ENCODE measurements at places on chromosomes 16 and 17.

DNA sequence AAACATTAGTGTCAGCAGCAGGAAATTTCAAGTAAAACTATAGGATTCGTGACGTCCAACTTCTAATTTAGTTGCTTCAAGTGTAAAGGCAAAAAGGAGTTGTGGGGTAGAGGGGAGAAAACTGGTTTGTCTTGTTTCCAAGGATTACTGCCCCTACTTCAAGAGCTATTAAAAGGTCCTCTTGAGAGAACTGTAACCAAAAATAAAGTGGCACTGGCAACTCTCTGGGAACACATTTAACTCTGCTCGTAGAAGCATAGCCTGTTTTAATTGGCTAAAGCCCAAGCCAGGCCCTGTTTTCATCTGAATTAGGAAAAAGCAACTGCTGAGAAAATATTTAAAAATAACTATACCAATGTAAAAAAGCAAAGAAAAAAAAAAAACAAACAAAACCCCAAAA is 51.8 kb upstream of the AKAP1 start:
- no peak for DNase-seq

DNA sequence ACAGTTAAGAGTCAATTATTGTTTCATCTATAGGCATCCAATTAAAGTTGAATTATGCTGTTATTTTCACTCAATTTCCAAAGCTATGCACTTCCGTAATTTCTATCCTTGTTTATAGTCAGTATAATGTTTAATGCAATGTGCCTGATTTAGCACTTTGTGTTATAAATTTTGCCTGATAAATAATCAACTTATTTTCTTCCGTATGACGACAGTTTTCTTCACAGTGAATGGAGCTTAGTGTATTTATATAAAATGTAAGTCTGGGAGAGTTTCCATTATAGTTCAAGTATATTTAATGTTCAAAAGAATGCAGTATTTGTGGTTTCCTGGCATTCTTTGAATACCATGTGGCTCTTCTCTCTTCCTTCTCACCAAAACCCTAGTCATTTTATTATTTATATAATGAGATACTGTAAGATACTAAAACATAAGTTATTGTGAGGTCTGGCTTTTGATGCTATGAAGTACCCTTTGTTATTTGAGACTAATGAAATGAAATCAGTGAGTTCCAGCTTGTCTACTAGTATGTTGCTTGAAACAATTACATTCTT is 240.6 kb downstream of the PRKCA start:
- no peak for DNase-seq

DNA sequence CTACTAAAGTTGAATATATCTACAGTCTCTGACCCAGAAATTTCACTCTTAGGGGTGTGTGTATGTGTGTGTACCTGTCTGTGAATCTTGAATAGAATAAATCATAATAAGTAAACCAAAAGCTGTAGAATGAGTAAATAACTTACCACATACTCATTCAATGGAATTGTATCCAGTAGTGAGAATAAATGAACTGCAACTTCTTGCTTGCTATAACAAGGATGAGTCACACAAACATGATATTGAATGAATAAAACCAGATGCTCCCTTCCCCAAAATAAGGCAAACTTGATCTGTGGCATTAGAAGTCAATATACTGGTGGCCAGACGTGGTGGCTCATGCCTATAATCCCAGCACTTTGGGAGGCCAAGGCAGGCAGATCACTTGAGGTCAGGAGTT is 259.8 kb upstream of the MON1B start:
- DNase-seq = no peak

DNA sequence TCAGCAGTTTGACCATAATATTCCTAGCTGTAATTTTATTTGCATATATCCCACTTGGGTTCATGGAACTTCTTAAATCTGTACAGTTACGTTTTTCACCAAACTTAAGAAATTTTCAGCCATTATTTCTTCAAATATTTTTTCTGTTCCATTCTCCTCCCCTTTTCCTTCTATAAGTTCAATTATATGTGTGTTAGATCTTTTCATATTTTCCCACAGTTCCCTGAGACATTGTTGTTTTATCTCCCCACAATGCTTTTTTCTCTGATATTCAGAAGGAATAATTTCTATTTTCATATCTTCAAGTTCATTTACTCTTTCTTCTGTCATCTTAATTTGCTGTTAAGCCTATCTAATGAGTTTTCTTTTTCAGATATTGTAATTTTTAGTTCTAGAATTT is 26.1 kb downstream of the IKZF3 start:
- no peak for DNase-seq

DNA sequence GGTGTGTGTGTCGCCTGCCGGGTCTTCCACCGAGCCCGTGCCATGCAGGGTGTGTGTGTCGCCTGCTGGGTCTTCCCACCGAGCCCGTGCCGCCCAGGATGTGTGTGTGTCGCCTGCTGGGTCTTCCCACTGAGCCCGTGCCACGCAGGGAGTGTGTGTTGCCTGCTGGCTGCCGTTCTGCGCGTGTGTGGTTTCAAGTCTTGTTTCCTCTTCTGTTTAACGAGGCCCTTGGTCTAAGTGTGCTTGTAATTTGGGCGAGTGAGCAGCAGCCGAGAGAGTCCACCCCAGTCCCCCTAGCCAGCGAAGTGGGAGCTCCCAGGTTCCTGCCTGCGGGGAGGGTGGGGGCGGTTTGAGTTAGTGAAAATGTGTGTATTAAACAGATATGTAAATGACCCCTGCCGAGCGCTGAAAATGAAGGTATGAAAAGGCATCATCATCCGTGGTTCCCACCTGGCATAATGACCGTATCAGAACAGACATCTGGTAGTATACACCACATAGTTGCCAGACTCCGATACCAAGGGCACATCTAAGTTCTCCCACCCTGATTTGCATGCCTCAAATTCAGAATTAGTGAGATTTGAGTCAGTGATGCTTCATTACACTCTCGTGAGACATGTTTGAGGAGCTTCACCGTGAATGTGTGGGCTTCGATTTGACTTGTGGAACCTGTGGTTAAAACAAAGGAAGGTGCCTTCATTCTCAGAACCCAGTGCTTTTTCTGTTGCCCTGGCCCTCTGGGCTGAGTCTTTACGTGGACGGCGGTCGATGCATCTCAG is 114.5 kb upstream of the CHMP6 start:
- DNase-seq = no peak

DNA sequence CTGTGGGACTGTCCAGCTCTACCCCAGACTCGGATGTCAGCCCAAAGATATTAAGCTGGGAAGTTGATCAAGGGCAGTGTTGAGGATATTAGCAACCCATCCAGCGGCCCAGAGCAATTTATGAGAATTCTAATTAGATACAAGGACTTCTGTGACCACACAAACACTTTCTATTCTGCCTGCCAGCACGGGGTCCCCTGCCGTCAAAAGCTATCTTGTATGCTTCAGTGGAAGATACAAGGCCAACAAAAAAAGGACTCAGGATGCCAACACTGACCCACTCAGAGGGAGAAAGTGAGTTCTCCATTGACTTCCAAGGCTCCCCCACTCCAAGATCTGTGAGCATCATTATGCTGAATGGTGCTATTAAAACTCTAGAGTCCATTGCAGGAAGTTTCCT is 390.7 kb downstream of the GRIN2A start:
- DNase-seq = no peak

DNA sequence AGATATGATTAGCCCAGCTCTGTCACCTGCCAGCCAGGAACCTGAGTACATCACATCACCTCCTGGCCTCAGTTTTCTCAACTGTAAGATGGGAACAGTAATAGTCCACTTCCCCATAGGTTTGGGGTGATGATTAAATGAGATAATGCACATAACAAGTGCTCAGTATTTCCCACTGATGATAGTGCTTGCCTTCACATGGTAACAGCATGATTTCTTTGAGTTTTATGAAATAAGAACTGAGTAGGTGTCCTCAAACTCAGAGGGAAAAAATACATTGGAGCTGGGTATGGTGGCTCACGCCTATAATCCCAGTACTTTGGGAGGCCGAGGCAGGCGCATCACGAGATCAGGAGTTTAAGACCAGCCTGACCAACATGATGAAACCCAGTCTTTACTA is 30.1 kb upstream of the SNN start:
- DNase-seq = no peak

- DNase-seq = no peak
Measured at GRCh38 chr16:11202260-11203091, 53.5 kb downstream of the SOCS1 start.

DNA sequence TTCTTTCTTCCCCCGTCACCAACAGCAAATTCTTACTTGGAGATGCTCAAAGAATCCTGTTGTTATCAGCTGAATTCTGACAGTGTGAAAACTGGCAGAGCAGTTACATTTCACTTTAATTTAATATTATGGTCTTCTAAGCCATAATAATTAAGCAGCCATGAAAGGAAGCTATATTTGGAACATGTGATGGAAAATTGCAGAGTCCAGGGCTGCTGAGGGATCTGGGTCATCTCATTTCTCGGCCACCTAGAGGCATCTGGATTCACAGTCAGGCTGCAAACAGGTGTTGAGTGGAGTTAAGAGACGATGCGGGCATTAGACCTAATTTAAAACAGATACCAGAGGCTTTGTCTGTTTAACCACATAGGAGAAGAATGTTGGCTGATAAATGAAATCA is 38.4 kb downstream of the CHD9NB start:
- no peak for DNase-seq

- DNase-seq = no peak
Measured at GRCh38 chr16:73196670-73197069, 148.7 kb upstream of the ZFHX3 start.

DNA sequence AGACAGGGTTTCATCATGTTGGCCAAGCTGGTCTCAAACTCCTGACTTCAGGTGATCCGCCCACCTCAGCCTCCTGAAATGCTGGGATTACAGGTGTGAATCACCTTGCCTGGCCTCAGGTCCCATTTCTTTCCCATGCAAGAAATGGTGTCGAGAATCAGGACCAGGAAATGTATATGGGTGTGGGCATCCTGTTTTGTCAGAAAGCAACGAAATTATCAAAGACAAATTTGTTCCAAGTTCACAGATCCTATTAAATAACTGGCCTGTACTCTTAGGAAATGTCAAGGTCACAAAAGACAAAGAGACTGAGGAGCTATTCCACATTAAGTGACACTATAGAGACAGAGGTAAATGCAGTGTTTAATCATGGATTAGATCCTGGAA is 17.1 kb upstream of the ST6GALNAC1 start:
- DNase-seq = no peak

DNA sequence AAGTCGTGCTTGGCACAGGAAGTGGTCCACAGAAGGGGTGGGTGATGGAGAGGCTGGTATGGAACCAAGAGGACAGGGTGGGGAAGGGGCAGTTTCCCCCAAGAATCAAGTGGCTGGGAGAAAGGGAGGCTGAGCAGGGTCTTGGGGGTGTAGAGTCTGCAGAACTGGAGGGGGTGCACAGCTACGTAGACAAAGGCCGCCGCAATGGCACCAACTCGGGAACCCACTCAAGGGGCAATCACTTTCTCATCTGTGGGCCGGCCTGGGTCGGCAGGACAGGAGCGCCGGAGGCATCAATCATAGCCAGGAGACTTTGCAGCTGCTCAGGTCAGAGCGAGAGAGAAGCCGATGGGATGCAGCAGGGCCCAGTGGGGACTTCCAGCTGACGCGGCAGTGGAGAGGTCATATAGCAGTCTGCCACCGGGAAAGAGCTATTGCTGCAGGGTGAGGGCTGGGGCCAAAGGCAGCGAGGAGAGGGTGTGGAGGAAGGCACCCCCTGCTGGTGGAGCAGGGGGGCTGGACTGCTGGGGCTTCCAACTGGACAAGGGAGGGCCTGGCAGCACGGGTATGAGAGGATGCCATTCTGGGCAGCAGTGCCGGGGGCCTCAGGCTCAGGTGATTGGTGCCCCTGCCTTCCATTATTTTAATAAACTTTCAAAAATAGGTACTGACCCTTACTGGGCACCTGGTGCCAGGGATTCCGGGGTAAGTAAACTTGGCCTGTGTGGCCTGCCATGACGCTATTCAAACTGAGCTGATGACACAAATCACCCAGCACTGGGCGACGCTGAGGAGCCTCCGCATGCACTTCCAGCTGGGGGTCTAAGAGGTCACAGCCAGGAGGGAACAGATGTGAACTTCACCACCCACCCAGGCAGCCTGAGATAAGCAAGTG is 52.5 kb upstream of the MTSS2 start:
- DNase-seq = peak; percentile 28

DNA sequence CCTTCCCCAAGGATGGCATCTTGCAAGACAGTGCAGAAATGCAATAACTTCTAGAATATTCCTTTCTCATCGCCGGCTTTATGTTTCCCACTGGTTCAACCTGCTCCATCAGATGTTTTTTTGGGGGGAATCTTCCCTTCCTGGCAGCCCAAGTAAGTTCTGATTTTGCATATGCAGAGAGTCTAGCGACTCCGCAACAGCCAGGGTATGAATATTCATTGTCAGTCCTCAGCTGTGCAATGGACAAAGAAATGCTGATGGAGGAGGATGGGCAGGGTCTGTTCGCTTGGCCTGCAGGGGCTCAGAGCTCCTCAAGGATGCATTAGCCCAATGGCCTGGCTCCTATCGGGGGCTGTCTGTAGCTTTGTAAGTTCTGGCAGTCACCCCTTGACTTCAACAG is 358.8 kb upstream of the CCL2 start:
- DNase-seq = no peak

DNA sequence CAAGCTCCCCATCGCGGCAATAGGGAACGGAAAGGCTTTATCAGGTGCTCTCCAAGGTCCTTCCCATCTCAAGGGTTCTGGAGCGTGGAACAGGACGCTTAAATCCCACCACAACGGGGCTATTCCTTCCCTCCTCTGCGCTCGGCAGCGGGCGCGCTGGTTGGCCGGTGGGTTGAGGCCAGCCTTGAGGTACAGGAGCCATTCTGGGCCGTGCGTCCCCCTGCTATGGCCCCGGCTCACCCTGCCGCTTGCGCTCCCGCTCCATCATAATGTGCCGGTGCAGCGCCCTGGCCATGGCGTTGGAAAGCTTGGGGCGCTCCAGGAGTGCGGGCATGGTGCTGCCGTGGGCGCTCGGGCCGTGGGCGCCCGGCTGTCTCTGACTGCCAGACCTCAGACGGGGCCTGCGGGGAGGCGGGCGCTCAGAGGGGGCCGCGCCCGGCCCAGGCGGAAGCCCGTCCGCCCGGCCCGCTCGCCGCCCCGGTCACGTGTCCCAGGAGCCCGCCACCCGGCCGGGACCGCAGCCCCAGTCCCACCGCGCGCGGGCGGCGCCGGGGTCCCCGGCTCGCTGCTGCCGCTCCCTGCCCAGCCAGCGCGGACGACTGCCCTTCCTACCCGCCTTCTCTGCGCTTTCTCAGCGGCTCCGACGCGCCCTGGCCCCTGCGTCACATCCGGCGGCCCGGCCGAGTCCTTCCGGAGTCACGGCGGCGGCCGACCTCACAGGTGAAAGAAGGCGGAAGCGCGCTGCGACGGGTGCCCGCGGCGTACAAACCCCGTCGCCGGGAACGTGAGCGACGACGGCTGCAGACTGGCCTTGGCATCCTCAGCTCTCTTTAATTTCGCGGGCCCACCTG is at the start of gene GPS2:
GPS2 (minus strand) TSS at position 642 of the 851 bp plus-strand sequence; CDS start at position 334, 308 bp downstream.
- DNase-seq = peak; percentile 95

- DNase-seq = no peak
Measured at GRCh38 chr16:80511824-80512592, 28.8 kb upstream of the DYNLRB2 start.

- DNase-seq = peak; percentile 28
Measured at GRCh38 chr17:74212209-74212912, 1.0 kb upstream of the TTYH2 start.

- DNase-seq = no peak
Measured at GRCh38 chr17:56021681-56022190, 131.5 kb upstream of the ANKFN1 start.

GRCh38 chr17:77864234-77865111 is 94.0 kb upstream of the TNRC6C start:
- no peak for DNase-seq

GRCh38 chr16:87060034-87060986 is 256.9 kb downstream of the C16orf95 start:
- DNase-seq = no peak

All from activated T-cell treated with anti-CD3 and anti-CD28 coated beads, Interleukin-2, amount 50 U/mL, for 1 hour (primary cell).